ENCODE measurements at places on chromosomes 11 and 22. TPM values are rescaled to one million over a fixed set of nuclear protein-coding genes. Genes with fewer than 3 reads are reported as not detected.

DNA sequence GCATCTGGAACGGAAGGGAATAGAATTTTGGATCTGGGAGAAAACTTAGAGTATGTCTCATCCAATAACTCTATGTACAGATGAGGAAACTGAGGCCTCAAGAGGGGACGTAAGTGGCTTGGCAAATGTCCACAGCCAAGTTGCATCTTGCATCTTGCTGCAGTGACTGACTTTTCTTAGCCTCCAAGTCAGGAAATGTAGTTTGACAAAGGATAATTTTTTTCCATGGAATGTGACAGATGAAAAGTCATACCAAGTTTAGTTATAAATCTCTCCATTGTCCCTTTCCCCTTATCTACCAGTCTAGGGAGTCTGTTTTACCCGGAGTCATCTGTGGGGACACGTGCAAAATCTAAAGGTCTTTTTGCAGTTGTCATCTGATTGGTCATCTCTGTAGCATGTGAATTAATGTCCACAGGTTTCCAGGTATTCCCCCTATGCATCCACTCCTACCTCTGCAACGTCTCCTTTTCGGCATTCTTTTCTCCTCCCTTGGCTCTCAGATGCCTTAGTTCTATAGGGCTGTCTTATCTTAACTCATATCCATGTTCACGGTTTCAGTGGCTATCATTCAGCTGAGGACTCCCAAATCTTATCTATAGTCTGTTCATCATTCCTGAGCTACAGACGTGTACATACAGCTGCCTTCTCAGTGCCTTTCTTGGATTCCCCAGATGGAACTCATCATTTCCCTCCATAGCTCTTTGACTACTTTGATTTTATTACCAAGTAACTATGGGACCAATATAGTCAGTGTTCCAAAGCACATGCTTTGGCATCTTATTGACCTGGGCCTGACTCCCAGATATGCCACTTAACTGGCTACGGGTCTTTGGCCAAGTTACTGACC, 139.5 kb upstream of the TIMP3 start:
- DNase-seq: no peak
- H3K4me1 ChIP-seq: no peaks in the 10 kb centered on the region
- no peak overlapping the region for H3K4me3 ChIP-seq
- H3K36me3 ChIP-seq: no peaks in the 10 kb centered on the region
- no peak overlapping the region for H3K27ac ChIP-seq

- H3K4me1 ChIP-seq: no peaks in the 10 kb centered on the region
- no peaks in the 10 kb centered on the region for H3K27me3 ChIP-seq
- no peaks in the 10 kb centered on the region for H3K36me3 ChIP-seq
Measured at GRCh38 chr11:128814856-128815705, 52.0 kb downstream of the KCNJ1 start.

The CECR2 gene
- 2.1 TPM for total RNA-seq

The OR8J3 gene
- total RNA-seq: not detected

- no peak overlapping the region for H3K4me3 ChIP-seq
- H3K27ac ChIP-seq: no peak overlapping the region
- H3K27me3 ChIP-seq: no peaks in the 10 kb centered on the region
- H3K4me1 ChIP-seq: peaks cover 49% of the 10 kb centered on the region
- H3K36me3 ChIP-seq: no peaks in the 10 kb centered on the region
Measured at GRCh38 chr22:30198921-30199320, 47.6 kb downstream of the LIF start.

The DEFB131B gene
- total RNA-seq: not detected

The MS4A6E gene
- total RNA-seq: not detected

GRCh38 chr11:54558919-54559318, 44.9 kb downstream of the OR4C46 start:
- DNase-seq: no peak
- no peaks in the 10 kb centered on the region for H3K4me1 ChIP-seq
- no peaks in the 10 kb centered on the region for H3K36me3 ChIP-seq
- H3K4me3 ChIP-seq: no peak overlapping the region
- H3K27me3 ChIP-seq: no peaks in the 10 kb centered on the region
- no peak overlapping the region for H3K27ac ChIP-seq

The OR5B21 gene
- total RNA-seq: not detected

GRCh38 chr22:29095459-29095858, 22.6 kb downstream of the KREMEN1 start:
- H3K36me3 ChIP-seq: no peaks in the 10 kb centered on the region
- no peaks in the 10 kb centered on the region for H3K27me3 ChIP-seq
- H3K4me3 ChIP-seq: no peak overlapping the region
- H3K4me1 ChIP-seq: peaks cover 26% of the 10 kb centered on the region
- H3K27ac ChIP-seq: no peak overlapping the region

The RPL27A gene
- 3,396 TPM for total RNA-seq

GRCh38 chr11:127628458-127628785, 627.9 kb upstream of the KIRREL3 start:
- H3K4me3 ChIP-seq: no peak overlapping the region
- no peaks in the 10 kb centered on the region for H3K36me3 ChIP-seq
- no peak for DNase-seq
- no peaks in the 10 kb centered on the region for H3K27me3 ChIP-seq
- H3K27ac ChIP-seq: no peak overlapping the region
- H3K4me1 ChIP-seq: peaks cover 14% of the 10 kb centered on the region

DNA sequence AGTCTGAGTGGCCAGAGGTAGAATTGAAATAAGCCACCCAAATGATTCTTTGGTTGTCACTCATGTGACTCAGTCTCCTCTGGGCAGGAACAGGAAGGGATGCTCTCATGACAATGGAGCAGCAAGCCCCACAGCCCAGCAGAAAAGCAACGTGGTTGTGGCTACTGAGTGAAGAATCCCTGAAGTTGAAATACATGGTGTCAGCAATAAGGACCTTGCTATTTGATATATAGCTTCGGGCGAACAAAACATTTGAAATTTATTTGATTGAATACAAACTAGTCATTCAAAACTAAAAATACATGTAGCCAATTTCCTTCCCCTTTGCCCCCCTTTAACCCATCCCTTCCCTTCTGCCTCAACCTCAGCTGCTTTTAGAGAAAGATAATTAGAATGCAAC, 14.5 kb upstream of the DTX4 start:
- no peak overlapping the region for H3K4me3 ChIP-seq
- DNase-seq: no peak
- H3K27me3 ChIP-seq: no peaks in the 10 kb centered on the region
- H3K27ac ChIP-seq: no peak overlapping the region

The MB gene
- 0.45 TPM for total RNA-seq

GRCh38 chr11:33454264-33454663, 197.1 kb downstream of the HIPK3 start:
- H3K36me3 ChIP-seq: no peaks in the 10 kb centered on the region
- H3K4me3 ChIP-seq: no peak overlapping the region
- no peak overlapping the region for H3K27ac ChIP-seq
- H3K27me3 ChIP-seq: no peaks in the 10 kb centered on the region

DNA sequence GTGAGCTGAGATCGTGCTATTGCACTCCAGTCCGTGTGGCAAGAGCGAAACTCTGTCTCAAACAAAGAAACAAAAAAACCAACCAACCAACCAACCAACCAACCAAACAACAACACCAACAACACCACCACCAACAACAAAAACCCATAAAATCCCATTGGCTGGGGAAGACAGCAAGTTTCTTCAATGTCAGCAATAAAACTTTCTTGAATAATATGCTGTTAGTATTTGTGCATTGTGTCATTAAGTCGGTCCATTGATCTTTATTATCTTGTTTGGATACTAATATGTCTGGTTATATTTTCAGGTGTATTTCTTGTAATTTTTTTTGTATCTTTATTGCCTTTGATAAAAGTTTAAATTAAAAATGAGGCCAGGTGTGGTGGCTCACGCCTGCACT, 9.4 kb downstream of the GRK3 start:
- no peaks in the 10 kb centered on the region for H3K4me1 ChIP-seq
- no peaks in the 10 kb centered on the region for H3K36me3 ChIP-seq
- no peaks in the 10 kb centered on the region for H3K27me3 ChIP-seq
- H3K4me3 ChIP-seq: no peak overlapping the region
- no peak for DNase-seq

DNA sequence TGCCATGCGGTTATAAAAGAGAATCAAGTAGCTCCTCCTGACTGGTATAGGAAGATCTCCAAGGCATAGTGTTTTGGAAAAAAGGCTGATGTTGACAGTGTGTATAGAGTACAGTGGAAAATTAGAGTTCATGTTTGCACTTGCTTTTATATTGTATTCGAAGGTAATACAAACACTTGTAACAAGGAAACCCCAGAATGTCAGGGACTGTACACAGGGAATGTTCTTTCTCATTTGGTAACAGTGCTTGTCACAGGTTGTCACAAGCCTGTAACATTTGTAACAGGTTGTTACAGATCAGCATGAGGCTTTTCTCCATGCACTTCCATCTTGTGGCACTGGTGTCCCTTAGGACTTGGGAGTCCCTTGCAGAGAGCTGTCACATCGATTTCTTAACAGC, 64.0 kb downstream of the GRK3 start:
- no peaks in the 10 kb centered on the region for H3K27me3 ChIP-seq
- no peaks in the 10 kb centered on the region for H3K36me3 ChIP-seq
- H3K27ac ChIP-seq: no peak overlapping the region
- no peak overlapping the region for H3K4me3 ChIP-seq

DNA sequence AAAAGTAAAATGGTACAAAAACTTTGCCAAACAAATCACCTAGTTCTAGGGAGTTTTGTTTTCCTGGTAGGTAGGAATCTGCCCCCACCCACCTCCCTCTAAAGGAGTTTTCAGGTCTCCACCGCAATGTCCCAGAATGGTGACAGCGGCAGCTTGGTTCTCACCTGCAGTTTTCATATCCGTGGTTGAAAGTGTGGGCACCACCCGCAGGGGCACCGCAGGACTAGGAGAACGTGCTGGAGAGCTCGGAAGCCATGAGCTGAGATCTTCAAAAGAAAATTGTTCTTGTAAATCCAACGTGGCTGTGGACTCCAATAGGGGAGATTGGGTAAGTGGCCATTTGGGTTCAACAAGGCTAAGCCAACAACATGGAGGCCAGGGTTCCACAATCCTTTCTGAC, 10.8 kb downstream of the NFRKB start:
- DNase-seq: no peak
- no peak overlapping the region for H3K4me3 ChIP-seq
- H3K27ac ChIP-seq: no peak overlapping the region
- H3K27me3 ChIP-seq: no peaks in the 10 kb centered on the region

GRCh38 chr11:57424792-57425564, 1.9 kb downstream of the SLC43A3 start:
- no peaks in the 10 kb centered on the region for H3K36me3 ChIP-seq
- peak; percentile 53 for DNase-seq
- no peak overlapping the region for H3K4me3 ChIP-seq
- H3K27me3 ChIP-seq: no peaks in the 10 kb centered on the region

- no peak overlapping the region for H3K4me3 ChIP-seq
- H3K36me3 ChIP-seq: no peaks in the 10 kb centered on the region
- H3K27ac ChIP-seq: no peak overlapping the region
- no peak for DNase-seq
Measured at GRCh38 chr22:27952779-27953178, 33.7 kb upstream of the PITPNB start.

The MYEOV gene
- total RNA-seq: 0.42 TPM

DNA sequence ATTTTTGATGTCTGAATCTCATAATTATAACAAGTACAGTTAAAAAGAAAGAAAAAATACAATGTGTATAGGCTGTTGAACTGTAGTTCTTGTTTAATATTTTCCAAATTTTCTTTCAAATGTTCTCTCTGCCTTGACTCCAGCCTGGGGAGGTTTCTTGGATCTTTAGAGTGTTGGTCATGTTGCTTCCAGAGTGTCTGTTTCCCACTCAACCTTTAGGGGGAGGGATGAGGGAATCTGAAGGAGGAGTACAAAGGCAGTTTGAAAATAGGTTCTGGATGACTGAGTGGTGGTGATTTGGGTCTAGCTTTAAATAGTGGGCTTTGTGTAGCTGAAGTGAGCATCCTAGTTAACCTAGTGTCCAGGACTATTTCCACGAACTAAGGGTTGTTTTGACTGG, 2.0 kb downstream of the CTNND1 start:
- H3K27me3 ChIP-seq: no peaks in the 10 kb centered on the region
- peak overlapping the region; percentile 95 for H3K27ac ChIP-seq
- no peak overlapping the region for H3K4me3 ChIP-seq
- no peaks in the 10 kb centered on the region for H3K36me3 ChIP-seq
- peaks cover 28% of the 10 kb centered on the region for H3K4me1 ChIP-seq
- DNase-seq: peak; percentile 32

The GRAP2 gene
- total RNA-seq: 0.83 TPM

The EWSR1 gene
- 205 TPM for total RNA-seq

GRCh38 chr11:95108159-95108611, 18.5 kb downstream of the ENDOD1 start:
- no peak overlapping the region for H3K4me3 ChIP-seq
- H3K27ac ChIP-seq: peak overlapping the region; percentile 76
- no peaks in the 10 kb centered on the region for H3K27me3 ChIP-seq
- H3K4me1 ChIP-seq: peaks cover 23% of the 10 kb centered on the region
- H3K36me3 ChIP-seq: no peaks in the 10 kb centered on the region

- H3K36me3 ChIP-seq: no peaks in the 10 kb centered on the region
- DNase-seq: no peak
- no peak overlapping the region for H3K4me3 ChIP-seq
- no peaks in the 10 kb centered on the region for H3K27me3 ChIP-seq
- no peak overlapping the region for H3K27ac ChIP-seq
Measured at GRCh38 chr22:35997438-35997837, 31.2 kb downstream of the RBFOX2 start.

DNA sequence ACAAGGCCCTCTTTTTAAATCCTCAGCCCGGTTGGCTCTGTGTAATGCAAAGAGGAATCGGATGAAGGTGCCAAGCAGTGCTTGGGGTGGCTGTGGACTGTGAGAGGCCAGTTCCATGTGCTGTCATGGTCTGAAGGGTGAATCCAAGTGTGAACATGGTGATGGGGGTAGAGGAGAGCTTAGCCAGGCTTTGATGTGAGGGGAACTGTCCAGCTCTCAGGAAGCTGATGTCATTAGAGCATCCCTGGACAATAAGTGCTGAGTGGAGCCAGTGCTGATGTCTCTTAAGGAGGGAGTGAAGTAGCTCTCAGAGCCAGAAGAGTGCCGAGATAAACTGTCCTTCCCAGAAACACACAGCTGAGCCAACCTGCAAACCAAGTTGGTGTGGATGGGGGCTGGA, 53.6 kb downstream of the NAV2 start:
- H3K4me1 ChIP-seq: peaks cover 50% of the 10 kb centered on the region
- H3K27ac ChIP-seq: no peak overlapping the region
- no peak for DNase-seq
- H3K36me3 ChIP-seq: no peaks in the 10 kb centered on the region
- no peak overlapping the region for H3K4me3 ChIP-seq

GRCh38 chr11:121581607-121582006, 128.8 kb upstream of the SORL1-AS1 start:
- peaks cover 3% of the 10 kb centered on the region for H3K4me1 ChIP-seq
- H3K27ac ChIP-seq: no peak overlapping the region
- DNase-seq: no peak
- no peaks in the 10 kb centered on the region for H3K27me3 ChIP-seq
- H3K4me3 ChIP-seq: no peak overlapping the region

- no peak overlapping the region for H3K27ac ChIP-seq
- H3K4me3 ChIP-seq: no peak overlapping the region
- no peaks in the 10 kb centered on the region for H3K27me3 ChIP-seq
- H3K36me3 ChIP-seq: no peaks in the 10 kb centered on the region
Measured at GRCh38 chr11:7499081-7499480, 13.8 kb downstream of the OLFML1 start.

GRCh38 chr11:130462101-130462885, 13.8 kb downstream of the ADAMTS15 start:
- DNase-seq: no peak
- H3K27me3 ChIP-seq: no peaks in the 10 kb centered on the region
- no peak overlapping the region for H3K4me3 ChIP-seq
- H3K27ac ChIP-seq: no peak overlapping the region
- peaks cover 3% of the 10 kb centered on the region for H3K4me1 ChIP-seq
- peaks cover 40% of the 10 kb centered on the region for H3K36me3 ChIP-seq

- no peak for DNase-seq
- H3K4me1 ChIP-seq: peaks cover 38% of the 10 kb centered on the region
- H3K27ac ChIP-seq: peak overlapping the region; percentile 76
- H3K27me3 ChIP-seq: no peaks in the 10 kb centered on the region
Measured at GRCh38 chr22:46107753-46108563, 42.4 kb upstream of the PPARA start.
